ENCODE measurements at places on chromosomes 5 and 9.

DNA sequence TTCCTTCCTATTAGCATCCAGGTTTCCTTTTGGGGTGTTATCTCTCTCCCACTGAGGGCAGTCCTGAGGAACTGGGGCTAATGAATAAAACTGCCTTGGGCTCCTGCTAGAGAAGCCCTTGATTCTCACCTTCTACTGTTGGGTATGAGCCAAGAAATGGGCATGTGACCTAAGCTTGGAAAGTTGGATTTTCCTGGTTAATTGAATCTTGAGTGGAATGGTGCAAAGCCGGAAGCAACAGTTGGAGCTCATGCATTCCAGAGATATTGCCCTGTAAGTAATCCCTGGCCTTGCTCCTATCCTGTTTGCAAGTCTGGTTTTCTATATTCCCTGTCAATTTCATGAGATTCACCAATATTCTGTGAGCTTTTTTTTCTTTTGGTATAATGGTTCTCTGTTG, 158.5 kb upstream of the ELL2 start:
- DNase-seq: no peak

GRCh38 chr5:95619096-95619495, 791 bp upstream of the GPR150 start:
- no peak for DNase-seq

- DNase-seq: no peak
These were observed 33.5 kb upstream of the FST start for GRCh38 chr5:53446908-53447307.

DNA sequence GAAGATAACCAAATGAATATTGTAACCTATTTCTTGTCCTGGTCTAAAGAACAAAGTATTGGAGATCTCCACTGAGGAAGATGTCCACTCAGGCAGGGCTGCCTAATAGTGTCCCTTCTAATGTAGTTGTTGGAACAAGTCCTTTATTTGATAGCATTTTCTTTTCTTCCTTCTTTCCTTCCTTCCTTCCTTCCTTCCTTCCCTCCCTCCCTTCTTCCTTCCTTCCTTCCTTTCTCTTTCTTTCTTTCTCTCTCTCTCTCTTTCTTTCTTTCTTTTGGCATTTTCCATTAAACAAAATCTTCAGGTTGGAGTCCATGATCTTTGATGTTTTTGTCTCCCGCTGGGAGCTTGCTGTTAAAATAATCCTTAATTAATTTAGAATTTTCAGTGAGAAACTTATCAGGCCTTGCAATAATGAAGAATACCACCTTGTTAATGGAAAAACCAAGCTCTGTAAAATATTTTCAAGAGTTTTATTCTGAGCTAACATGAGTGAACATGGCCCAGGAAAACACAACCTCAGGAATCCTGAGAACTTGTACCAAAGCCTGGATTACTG, 43.5 kb upstream of the TENT2 start:
- no peak for DNase-seq

GRCh38 chr5:86244153-86244552, 373.6 kb upstream of the COX7C start:
- DNase-seq: no peak

GRCh38 chr5:6201631-6202030, 176.7 kb downstream of the MED10 start:
- peak; percentile 24 for DNase-seq

DNA sequence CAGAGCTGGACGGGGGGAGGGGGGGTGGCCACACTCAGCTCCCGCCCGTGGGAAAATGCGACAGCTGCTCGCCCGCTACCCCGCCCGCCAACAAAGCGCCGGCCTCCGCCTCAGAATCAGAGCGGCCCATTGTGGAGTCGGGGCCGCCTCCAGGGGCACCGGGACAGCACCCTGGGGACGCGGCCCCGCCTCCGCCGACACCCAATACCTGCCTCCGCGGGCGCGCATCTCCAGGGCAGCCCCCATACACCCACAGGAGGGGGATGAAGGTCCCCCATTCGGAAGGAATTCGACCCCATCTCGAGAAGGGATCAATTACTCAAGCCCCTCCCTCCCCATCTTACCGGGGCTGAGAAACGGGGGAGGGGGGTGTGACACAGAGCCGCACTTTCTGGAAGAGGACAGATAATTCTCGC, 1.3 kb downstream of the NOTCH1 start:
- DNase-seq: no peak

- peak; percentile 29 for DNase-seq
These were observed 29.0 kb upstream of the FAM174A start for GRCh38 chr5:100505984-100506670.

- DNase-seq: no peak
These were observed 14.3 kb downstream of the SYK start for GRCh38 chr9:90815944-90816357.

GRCh38 chr5:131587541-131587940, 47.5 kb downstream of the RAPGEF6 start:
- DNase-seq: no peak

DNA sequence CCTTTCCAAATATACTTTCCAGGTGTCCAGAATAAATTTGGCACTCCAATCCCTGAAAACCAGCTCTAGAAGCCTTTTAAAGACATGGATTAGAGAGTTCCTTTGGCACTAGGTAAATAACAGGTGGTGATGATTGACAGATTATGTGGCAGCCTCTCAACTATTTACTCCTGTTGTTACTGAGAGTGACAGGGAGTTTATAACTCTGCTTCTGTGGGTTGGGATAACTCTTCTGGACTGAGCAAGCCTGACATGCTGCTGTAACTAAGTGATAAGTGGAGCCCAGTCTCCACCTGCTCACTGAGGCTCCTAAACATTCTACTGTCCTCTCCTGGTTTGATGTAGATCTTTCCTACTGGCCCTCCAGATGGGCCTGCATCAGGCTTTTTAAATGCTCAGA, 693.2 kb upstream of the FTMT start:
- no peak for DNase-seq

- DNase-seq: no peak
These were observed 20.4 kb downstream of the FAT2 start for GRCh38 chr5:151570512-151571269.

- DNase-seq: no peak
These were observed 33.5 kb upstream of the SLC28A3 start for GRCh38 chr9:84374013-84374412.

DNA sequence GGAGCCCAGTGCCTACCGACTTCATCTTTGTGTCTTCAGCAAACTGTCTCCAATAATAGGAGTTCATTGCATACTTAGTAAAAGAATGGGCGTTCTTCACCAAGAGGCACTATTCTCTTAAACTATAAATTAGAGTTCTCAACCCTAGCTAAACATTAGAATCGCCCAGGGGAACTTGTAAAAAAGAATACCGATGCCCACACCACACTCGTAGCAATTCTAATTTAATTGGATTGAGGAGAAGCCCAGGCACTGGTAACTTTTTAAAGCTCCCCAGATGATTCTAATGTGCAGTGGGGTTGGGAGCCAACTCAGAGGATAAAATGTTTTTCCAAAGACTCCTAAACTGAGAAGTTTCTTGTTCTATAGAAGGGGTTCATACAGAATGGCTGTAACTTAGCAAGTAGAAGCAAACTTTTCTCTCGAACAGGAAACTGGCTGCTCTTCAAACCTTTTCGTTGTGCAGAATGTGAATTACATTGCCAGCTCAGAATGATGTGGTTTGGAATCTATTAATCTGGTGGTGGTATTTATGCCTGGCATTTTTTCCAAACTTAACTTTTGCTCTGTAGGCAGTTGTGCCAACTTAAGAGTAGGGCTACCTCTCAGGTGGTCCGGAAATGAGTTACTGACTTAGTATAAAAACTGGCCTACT, 26.4 kb upstream of the NFIB start:
- no peak for DNase-seq

DNA sequence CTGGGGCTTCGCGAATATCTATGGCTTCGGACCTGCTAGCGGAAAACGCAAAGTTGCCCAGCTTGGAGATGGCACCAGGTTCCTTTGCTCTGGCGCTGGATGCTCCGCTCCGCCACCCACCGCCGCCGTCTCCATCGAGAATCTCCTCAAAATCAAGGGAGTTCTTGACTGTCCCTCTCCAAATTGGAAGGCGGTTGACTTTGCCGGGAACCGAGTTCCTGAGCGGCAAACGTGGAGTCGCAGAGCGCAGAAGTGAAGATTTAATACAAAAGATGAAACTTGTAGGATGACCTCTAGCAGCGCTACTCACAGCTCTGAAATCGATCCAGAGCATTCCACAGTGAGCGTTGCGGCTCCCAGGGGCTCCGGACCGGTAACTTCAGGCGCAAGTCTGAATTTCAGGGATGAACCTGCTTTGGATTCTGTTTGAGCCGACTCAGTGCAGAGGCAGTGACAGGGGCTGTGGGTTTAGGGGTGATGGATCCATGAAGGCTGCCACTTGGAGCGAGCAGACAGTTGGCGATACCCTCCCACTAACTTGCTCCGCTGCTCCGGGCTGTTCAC, 1641.5 kb upstream of the C9orf72 start:
- no peak for DNase-seq

- DNase-seq: no peak
These were observed 2.4 kb downstream of the POLR3G start for GRCh38 chr5:90477073-90477472.

GRCh38 chr5:103867857-103868598, 305.4 kb upstream of the NUDT12 start:
- DNase-seq: no peak

DNA sequence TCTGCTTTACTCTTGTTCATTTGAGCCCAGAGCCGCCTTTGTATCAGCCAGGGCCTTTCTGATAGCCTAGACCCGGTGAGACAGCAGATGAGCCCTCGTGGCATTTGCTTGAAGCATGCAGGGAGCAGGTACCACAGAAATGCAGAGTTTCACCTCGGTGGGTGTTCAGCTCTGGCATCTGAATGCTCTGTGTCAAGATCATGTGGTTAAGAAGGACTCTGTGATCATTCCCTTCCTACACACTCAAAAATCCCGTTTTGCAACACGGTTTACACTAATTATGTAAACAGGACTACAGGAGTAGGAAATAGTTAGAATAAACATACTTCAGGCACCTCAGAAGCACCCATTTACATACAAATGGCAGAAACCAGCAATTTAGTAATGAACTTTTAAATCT, 67.2 kb downstream of the MVB12B start:
- no peak for DNase-seq

GRCh38 chr5:177495243-177496060, 2.0 kb downstream of the PDLIM7 start:
- DNase-seq: peak; percentile 74

DNA sequence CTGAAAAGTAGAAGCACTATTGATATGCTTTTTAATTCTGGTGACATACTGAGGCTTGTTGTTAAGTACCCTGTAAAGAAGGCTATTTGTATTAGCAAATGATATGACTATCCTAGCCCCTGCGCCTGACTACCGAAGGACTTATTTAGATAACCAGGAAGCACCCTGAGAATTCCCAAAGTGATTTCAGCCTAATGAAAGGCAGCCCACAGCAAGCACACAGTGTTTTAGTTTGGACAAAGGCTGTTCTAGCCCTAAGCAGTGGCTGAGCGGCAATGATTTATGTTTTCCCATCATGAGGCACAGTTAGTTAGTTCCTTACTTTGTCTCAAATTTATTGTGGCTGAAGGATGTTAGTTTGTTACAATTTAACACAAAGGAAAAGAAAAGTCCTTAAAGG, 235.3 kb downstream of the KCTD16 start:
- DNase-seq: no peak

- no peak for DNase-seq
These were observed 275.2 kb downstream of the CWC27 start for GRCh38 chr5:65043843-65044359.

DNA sequence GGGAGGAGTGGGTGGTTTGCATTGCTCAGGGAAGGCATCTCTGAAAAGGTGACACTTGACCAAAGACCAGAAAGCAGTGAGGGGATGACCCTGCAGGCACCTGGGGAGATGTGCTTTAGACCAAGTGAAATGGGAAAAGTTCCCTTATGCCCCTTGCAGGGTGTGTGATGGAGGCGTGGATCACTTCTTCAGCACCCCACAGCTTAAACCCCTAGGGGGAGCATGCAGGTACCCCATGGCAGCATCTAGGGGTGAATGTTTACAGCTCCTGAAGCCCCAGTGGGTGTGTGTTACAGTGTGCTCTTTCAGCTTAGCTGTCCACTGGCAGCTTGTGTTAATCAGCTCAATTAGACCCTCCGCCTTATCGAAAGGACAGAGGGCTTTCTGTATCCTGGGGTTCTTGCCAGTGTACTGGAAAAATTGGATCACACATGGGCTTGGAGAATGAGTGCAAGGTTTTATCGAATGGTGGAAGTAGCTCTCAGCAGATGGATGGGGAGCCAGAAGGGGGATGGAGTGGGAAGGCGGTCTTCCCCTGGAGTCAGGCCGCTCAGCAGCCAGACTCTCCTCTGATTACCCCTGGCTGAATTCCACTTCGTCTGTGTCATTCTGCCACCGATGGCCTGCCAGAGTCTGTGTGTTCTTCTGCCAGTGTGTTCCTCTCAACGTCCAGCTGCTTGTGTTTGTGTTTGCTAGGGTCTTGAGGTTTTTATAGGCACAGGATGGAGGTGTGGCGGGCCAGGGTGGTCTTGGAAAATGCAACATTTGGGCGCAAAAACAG, 6.3 kb downstream of the BHMT2 start:
- no peak for DNase-seq

GRCh38 chr5:8740595-8740994, 805.3 kb downstream of the SEMA5A start:
- no peak for DNase-seq

DNA sequence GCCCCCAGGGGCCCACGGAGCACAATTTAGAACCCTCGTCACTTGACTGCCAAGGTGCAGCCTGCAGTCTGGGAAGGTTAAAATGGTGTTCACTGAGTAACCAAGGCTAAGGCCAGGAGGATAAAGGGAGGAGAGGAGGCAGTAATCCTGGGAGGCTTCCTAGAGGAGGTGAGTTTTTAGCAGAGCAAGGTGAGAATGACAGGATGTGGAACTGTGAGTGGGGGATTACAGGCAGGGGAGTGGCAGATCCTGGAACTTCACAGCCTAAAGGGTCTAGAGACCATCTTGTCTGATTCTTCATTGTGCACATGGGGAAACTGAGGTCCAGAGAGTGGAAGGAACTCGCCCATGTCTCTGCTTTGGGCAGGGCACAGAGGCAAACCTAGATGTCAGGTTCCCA, 42.5 kb upstream of the ASS1 start:
- DNase-seq: no peak

DNA sequence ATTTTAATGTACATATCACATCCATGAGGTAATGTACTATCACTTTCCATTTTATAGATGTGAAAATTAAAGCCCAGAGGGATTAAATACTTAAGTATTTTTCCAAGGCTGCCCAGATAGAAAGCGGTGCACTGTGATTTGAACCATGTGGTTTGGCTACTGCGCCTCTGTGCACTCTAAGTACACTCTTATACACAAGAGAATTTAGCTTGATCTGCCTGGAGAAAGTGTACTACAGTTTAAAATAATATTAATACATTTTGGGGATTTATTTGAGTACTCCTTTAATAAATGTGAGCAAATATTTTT, 360.4 kb upstream of the ACTBL2 start:
- no peak for DNase-seq

- no peak for DNase-seq
These were observed 21.3 kb downstream of the GLT6D1 start for GRCh38 chr9:135617991-135618411.
